ENCODE measurements at places on chromosomes 2 and 18. TPM values are rescaled to one million over a fixed set of nuclear protein-coding genes. Genes with fewer than 3 reads are reported as not detected.

- DNase-seq: no peak
These were observed 269.5 kb upstream of the ZSWIM2 start for GRCh38 chr2:187118331-187119099.

DNA sequence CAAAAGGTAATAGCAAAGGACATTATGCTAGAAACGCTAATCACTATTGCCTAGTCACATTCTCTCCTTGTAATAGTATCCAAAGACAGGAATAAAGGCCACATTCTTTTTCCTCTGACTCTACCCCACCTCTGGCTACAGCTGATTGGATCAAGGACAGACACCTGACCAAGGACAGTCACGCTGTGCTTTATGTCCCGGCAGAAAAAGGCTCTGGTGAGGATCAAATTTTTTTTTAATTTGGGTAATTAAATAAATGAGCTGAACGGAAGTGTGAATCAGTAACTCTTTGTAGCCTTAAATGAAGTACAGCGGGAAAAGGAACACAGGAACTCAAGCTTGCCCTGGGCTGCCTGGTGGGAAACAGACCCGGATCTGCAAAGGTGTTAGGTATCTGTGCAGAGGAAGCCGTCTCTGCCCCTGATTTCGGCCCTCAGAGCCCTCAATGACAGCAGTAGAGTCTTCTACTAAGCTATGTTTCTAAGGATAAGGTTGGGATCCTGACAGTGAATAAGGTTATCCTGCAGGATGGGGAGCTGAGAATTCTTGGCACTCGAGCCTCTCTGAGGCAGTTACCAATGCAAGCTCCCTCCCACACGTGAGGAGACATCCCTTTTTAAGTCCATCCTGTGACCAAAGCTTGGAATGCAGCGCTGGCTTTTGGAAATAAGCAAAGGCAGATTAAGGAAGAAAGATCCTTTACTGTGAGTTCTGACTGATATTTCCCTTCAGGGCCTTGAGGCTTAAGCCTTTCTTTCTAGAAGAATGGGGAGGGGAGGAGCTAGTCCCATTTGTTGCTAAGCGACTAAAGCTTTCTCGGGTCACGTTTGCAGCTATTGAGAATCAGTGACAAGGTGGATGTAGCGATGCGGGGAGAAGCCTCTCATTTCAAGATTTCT, 37.8 kb upstream of the IKZF2 start:
- no peak for DNase-seq

GRCh38 chr2:174740721-174741120, 23.6 kb downstream of the CHRNA1 start:
- no peak for DNase-seq

DNA sequence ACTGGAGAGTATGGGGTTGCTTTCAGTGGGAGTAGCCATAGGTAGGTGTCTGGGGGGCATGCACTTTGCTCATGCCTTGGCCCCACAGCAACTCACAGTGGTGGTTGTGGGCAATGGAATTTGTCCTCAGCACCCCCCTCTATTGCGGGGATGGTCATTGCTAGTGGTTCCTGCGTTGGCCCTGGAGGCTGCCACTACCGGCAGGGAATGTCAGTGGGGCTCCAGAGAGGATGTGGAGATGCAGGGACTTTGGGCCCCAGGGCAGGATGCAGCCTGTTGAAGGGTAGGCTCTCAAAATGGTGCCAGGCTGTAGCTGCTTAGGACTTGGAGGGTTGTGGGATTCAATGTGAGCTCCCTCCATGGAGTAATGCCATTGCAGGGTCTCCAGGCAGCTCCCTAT, 125.0 kb downstream of the XRCC5 start:
- no peak for DNase-seq

DNA sequence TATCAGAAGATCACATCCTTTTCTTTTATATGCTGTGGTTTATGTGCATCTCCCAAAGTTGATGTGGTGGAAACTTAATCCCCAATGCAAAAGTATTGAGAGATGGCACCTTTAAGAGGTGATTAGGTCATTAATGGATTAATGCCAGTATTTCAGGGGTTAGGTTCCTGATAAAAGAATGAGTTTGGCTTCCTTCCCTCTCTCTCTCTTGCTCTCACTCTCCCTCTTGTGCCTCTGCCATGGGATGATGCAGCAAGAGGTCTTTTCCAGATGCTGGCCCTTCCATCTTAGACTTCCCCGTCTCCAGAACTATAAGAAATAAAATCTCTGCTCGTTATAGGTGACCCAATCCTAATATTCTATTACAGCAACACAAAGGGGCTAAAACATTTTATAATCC, 85.0 kb downstream of the TTC27 start:
- DNase-seq: no peak

DNA sequence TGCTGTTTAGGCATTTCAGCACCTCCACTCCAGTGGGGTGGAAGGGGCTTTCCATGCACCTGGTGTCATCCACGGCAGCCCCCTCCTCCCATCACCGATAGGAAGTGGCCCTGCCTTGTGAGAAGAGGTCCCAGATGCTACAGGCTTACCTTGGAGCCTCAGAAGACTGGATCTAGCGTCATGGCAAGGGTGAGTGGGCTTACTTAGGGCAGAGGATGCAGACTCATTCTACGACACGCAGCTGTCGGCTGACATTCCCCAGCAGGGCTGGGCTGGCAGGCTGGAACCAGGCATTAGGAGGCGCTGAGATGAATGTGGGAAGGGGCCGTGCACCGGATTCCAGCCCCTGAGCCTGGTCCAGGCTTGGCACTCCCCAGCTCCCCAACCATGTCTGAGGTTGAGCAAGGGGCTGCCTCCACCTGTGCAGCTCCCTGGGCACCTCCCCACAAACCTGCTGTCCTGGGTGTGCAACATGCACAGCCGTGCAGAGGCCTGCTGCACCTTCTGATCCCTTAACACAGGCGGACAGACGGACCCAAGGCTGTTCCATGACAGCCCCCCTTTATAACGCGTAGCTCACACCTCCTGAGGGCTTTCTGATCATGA, 1.7 kb upstream of the PRLH start:
- DNase-seq: no peak

DNA sequence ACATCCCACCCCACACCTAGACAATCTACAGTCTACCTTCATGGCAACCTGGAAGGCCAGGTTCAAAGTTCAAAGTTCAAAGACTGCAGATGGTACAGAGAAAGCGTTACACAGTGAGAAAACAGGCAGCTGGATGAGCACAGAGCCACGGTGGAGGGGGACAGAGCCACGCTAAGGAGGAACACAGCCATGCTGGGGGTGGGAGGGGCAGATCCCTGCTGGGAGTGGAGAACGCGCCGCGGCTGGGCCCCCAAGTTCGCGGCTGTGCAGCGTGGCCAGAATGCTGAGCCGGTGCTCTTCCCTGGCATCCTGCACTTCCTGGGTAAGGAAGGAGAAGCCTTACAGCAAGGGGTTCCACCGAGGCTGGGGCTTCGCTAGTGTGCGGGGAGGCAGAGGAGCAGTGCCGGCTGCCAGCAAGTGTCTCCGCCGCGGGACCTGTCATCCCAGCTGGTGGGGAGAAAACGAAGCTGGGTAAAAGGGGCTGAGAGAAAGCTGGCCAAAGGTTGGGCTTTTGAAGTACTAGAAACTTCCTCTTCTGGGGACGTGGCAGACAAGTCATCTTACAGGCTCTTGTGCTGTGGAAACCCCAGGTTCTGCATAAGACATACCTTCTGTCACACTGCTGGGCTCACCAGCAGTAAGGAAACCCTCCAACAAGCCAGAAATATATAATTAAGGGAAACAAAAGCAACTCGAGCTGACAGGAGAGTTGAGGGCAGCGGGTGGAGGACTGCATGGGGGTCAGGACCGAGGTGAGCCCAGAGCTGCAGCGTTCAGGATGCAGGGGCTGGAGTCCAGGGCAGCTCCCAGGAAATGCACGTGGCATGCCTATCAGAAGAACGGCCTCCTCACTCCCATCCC, 115.5 kb downstream of the HDAC4 start:
- DNase-seq: peak; percentile 18

- no peak for DNase-seq
These were observed 14.3 kb downstream of the B3GNT7 start for GRCh38 chr2:231409776-231410175.

- no peak for DNase-seq
These were observed at the start of gene ZNF516 for GRCh38 chr18:76495006-76495370. TSS of gene ZNF516 (minus strand) at chr18:76495242. CDS start at chr18:76443054, 52,188 bp downstream.

DNA sequence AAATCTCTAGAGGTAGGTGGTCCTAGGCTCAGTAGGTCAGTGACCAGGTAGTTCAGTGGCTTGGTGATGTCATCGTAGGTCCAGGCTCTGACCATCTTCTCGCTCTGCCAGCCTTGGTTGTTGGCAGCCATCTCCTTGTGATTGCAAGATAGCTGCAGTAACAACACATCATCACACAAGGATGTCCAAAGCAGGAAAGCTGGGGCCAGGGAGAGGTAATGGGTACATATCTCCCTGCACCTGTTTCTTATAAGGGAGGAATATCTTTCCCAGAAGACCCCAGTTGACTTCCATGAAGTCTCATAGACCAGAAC, 60.5 kb downstream of the ANKRD44 start:
- no peak for DNase-seq

DNA sequence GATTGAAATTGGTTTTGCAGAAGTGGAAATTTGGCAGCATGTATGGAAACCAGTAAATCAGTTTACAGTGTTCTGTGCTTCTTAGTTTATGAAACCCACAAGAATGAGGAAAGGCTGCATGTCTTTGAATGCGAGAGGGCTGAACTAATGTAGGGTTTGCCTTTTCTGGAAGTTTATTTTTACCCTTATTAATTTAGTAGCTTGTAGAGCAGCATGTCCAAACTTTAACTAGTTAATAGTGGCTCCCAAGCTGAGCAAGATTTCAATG, 50.4 kb downstream of the LDLRAD4 start:
- DNase-seq: no peak

DNA sequence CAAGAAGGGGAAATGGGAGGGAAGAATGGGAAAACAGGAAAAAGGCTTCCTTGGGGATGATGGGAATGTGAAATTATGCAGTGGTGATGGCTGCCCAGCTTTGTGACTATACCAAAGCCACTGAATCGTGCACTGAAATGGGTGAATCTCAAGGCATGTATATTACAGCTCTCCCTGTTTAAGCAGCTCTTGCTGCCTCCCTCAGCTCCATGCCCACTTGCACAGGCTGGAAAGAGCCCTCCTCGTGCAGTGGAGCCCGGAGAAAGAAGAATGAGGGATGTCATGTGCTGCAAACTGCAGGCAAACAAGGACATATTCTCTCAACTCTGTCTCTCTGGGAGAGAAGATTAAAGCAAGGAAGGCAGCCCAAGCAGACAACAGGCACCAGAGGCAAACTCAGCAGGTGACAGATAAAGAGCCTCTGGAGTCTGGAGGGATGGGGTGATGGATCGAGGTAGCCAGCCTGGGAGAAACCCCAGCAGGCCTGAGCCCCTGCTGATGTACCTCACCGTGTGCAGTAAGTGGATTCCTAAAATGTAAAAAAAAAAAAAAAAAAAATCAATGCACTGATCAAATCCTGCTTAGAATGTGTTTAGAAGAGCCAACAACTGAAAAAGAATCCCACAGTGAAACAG, 62.4 kb upstream of the SLC66A3 start:
- DNase-seq: no peak

GRCh38 chr2:16475986-16476567, 189.6 kb downstream of the CYRIA start:
- no peak for DNase-seq

DNA sequence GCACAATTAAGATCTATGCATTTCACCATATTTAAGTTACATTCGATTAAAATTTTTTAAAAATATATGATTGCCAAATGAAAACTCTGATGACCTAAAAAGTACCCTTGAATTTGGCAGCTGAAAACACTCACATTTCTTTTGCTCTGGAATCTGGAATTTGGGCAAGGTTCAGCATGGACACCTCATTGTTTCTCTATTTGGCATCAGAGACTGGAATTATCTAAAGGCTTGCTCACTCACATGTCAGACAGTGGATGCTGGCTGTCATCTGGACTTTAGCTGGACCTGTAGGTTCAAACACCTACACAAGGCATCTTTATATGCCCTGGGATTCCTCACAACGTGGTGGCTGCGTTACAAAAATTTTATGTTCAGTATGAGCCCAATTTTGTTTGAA, 16.1 kb downstream of the MBOAT2 start:
- DNase-seq: no peak

DNA sequence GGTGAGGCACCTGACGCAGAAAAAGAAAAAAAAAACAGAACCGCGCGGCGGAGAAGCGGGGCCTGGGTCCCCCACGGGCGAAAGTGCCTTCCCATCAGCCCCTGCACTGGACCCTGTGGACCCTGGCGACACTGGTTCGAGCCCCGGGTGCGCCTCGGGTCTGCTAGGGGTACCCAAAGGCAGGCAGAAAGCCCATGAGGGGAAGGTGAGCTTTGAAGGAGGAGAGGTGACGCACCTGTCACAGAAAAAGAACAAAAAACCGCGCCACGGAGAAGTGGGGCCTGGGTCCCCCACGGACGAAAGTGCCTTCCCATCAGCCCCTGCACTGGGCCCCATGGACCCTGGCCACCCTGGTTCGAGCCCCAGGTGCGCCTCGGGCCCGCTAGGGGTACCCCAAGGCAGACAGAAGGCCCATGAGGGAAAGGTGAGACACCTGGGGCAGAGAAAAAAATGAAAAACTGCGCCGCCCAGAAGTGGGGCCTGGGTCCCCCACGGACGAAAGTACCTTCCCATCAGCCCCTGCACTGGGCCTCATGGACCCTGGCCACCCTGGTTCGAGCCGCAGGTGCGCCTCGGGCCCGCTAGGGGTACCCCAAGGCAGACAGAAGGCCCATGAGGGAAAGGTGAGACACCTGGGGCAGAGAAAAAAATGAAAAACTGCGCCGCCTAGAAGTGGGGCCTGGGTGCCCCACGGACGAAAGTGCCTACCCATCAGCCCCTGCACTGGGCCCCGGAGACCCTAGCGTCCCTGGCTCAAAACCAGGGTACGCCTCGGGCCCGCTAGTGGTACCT, 227.4 kb downstream of the CCDC74A start:
- no peak for DNase-seq

- no peak for DNase-seq
These were observed 54.8 kb downstream of the SEMA4F start for GRCh38 chr2:74708883-74709282.

- DNase-seq: no peak
These were observed 761 bp upstream of the IDH1 start for GRCh38 chr2:208255557-208256106.

DNA sequence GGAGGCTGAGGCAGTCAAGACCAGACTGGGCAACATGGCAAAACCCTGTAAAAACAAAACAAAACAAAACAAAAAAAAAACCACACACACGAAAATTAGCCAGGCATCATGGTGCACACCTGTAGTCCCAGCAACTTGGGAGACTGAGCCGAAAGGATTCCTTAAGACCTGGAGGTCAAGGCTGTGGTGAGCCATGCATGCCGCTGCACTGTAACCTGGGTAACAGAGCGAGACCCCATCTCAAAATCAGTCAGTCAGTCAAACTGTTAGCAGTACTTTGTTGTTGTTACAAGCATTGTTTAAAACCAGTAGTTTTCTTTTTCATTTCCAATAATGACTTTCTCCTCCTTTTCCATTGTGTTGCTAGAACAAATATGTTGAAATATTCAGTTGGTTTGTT, 21.7 kb downstream of the EPB41L5 start:
- no peak for DNase-seq

Gene G6PC2
- total RNA-seq: not detected

Gene YIPF4
- total RNA-seq: 31.9 TPM

Gene TTL
- total RNA-seq: 15.8 TPM

Gene IL36A
- total RNA-seq: 2.1 TPM

Gene KYNU
- total RNA-seq: 1.2 TPM

Gene GPC1
- total RNA-seq: 0.99 TPM

Gene ZBTB7C
- not detected for total RNA-seq

Gene FAM117B
- 55.6 TPM for total RNA-seq

Gene ABCB11
- total RNA-seq: not detected

Gene SKOR2
- not detected for total RNA-seq
